ENCODE measurements at places on chromosomes 3 and 15. TPM values are rescaled to one million over a fixed set of nuclear protein-coding genes. Genes with fewer than 3 reads are reported as not detected.
A peak's percentile ranks its signal among the peaks of the same experiment; 100 is the strongest.

DNA sequence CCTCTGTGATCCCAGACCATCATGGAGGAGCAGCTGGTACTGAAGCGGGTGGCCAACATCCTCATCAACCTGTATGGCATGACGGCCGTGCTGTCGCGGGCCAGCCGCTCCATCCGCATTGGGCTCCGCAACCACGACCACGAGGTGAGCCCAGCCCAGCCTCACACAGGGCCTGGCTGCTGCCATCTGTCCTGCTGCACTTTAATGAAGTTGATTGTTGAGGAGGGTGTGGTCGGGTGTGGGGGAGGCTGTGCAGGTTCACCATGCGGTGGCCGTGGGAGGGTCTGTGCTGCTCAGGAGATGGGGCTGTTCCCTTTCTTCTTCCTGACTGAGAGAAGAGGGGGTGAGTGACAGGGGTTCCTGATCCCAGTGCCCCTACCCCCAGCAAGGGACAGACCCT is 30.6 kb downstream of the ACAD9 start:
- DNase-seq, result no peak

DNA sequence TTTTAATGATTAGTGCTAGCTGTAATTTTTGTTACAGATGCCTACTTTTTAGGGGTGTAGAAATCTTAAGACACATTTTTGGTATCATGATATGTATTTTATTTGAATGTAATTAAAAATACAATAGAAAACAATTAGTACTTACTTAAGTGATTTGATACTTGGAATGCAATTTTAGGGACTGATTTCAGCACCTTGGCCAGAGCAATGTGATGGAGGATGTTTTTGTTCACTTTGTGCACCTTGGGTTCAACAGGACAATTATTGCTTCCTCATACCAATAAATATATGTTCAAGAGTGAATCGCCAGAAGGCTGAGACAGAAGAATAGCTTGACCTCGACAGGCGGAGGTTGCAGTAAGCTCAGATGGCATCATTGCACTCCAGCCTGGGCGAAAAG is 22.3 kb downstream of the GMNC start:
- DNase-seq, result no peak

GRCh38 chr3:133138017-133138416 is 99.8 kb downstream of the TMEM108 start:
- no peak for DNase-seq

DNA sequence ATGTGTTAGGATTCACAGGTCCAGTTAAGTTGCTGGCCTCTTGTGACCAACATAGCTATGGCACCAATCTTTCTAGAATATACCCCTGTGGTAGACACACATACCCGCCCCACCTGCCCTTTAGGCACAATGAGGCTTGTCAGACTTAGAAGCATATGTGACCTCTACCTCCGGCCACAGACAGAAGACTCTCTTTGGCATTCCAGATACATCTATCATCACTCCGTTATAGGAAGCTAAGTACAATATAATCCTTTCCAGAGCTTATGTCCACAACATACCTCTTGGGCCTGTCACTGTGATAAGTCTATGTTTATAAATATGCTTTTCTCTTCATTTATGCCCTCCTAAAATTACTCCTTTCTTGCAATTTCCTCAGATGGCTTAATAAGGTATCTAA is 39.8 kb downstream of the CD47 start:
- peak; percentile 20 for DNase-seq

- DNase-seq, result no peak
These were observed 389.9 kb downstream of the SHQ1 start for GRCh38 chr3:72458375-72458774.

- DNase-seq, result no peak
These were observed 523 bp downstream of the VILL start for GRCh38 chr3:37991109-37991508.

DNA sequence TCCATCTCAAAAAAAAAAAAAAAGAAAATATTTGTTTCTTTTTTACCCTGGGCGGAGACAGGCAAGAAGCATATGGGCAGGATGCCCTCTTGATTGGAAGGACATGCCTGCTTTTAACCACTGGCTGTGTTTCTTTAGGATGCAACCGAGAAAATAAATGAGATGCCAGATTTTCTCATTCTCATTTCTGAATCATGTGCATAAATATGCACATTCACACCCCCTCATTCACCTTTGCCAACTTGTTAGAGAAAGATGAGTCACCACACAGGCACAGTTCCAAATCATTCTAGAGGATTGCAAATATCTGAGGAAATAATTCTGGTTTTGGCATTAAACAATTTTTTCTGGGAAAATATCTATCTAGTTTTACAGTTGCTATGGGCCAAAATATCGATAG is 3.3 kb downstream of the LIPH start:
- peak; percentile 88 for DNase-seq

GRCh38 chr15:29018995-29019976 is 133.5 kb downstream of the APBA2 start:
- DNase-seq, result no peak

DNA sequence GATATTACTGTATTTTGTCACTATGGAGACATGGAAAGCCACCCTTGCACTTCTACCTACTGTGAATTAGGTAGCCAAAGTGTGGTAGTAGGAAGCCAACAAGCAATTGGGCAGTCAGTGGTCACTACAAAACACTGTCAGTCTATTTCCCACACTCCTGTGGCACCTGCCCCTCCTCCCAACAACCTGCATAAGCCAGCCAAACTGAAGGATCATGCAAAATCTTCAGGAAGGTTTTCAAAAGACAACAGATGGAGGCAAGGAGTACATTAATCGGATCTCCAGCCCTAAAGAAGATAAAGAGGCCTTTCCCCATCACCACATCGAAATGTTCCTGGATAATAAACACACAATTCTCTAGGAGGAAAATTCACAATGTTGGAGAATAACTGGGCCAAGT is 11.9 kb downstream of the POMGNT2 start:
- no peak for DNase-seq

DNA sequence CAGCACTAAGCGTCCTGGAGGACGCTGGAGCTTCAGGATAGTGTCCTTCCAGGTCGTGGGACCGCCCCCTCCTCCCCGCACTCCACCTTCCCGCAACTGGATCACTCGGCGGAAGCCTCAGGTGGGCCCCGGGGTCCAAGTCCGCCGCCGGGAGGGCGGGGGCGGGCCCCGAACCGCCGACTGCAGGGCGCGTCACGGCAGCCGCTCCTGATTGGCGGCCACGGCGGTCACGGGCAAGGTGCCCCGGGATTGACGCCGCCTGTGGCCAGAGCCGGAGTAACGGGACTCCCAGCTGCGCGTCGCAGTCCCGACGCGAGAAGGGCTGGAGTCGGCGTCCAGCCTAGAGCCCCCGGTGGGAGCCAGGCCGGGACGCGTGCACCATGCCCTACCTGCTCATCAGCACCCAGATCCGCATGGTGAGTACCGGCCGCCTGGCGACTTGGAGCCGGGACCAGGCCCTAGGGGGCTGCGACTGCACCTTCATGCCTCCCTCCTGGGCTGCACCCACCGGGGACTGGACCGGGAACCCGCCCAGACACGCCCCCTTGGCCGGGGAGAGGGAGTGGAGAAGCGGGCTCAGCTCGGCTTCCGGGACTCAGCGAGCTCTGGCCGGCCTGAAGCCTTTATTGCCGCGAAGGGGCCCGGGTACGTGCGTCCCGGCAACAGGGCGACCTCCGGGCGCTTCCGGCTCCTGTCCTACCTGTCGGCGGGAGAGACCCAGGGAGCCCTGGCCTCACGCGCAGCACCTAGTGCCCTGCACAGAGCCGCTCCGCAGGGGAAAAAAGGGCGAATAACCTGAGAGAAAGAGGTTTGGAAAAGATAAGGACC is at the start of gene GCHFR:
Gene GCHFR (plus strand): TSS at position 268 of the 828 bp plus-strand sequence. CDS start 113 bp downstream, at position 381.
- DNase-seq, result no peak

GRCh38 chr15:58748040-58748851 is 1.3 kb downstream of the ADAM10 start:
- DNase-seq, result no peak

DNA sequence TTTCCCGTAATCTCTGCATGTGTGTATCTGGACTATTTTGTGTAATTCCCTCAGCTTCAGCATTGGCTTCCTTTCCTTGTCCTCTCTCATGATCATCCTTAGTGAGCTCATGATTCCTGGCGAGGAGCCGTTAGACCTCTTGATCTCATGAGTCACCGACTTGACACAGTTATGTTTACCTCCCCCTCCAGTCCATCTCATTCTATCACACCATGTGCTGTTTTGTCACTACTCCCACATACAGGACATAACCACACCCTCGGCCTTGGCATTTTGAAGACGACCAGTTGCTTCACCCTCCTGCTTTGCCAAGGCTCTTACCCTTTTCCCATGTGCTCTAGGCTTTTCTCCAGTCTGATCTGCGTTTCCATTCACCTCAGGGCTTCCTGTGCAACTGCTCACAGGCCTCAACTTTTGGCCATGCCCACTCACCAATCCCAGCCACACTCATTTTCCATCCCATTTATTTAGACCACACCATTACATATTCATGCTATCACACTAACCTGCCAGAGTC is 41.5 kb downstream of the CP start:
- peak; percentile 24 for DNase-seq

DNA sequence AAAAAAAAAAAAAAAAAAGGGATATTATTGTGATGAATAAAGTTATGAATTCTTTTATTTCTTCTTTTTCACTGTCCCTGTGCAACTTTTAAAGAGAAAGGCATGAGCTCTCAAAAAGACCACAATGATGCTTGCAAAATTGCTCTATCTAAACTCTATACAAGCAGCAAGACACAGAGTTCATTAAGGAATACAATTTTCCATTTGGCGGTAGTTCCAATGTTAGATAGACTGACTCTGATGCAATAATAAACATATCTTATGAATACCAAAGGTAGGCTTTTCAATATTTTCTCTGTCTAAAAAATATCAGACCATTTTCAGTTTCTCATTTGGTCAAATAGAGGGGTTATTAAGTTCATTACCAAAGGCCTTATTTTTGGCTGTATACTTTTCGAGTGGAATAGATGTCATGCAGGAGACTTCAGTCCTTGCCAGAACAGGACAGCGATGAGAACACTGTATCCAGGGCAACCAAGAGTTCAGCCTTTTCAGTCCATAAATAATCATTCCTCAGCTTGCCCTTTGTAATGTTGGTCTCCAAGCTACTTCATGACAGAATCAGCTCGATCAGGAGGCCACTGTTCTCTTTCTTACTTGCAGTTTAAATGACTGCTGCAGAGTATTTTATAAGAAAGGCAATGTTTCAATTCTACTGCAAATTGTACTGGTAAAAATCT is 162.9 kb upstream of the FAM3D start:
- DNase-seq, result no peak

- no peak for DNase-seq
These were observed 301.7 kb upstream of the MDFIC2 start for GRCh38 chr3:70614111-70614510.

DNA sequence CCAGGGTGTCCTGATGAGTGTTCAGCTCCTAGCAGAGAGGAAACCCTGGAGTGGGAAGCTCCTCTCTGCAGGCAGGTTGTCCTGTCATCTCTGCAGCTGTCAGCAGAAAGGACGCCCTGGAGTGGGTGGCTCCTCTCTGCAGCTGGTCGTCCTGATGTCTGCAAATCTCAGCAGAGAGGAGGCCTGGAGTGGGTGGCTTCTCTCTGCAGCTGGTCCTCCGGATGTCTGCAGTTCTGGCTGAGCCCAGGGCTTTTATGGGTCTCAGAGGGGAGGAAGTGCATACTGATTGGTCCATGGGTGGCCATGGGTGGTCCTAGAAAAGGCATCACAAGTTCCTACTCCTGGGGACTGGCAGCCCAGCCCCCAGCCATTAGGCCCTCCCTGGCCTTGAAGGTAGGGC is 102.6 kb upstream of the BNIP2 start:
- DNase-seq, result no peak

DNA sequence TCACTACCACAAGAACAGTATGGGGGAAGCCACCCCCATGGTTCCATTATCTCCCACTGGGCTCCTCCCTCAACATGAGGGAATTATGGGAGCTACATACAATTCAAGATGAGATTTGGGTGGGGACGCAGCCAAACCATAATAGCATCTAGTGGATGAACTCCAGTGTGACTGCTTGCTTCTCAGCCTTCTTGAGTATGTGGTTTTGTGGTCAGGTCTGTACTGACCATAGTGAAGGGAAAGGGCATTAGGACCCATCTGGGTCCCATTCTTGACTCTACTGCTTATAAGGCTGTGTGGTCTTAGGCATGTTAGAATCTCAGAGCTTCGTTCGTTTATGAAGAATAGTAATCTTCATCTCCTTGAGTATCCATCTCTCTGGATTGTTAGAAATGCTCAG is 81.4 kb downstream of the CGNL1 start:
- DNase-seq, result no peak

- no peak for DNase-seq
These were observed 35.2 kb upstream of the RFTN1 start for GRCh38 chr3:16548721-16549120.

- no peak for DNase-seq
These were observed 17.0 kb downstream of the RPSA start for GRCh38 chr3:39423436-39423970.

- DNase-seq, result no peak
These were observed 106.9 kb upstream of the THSD4 start for GRCh38 chr15:71008250-71008870.

DNA sequence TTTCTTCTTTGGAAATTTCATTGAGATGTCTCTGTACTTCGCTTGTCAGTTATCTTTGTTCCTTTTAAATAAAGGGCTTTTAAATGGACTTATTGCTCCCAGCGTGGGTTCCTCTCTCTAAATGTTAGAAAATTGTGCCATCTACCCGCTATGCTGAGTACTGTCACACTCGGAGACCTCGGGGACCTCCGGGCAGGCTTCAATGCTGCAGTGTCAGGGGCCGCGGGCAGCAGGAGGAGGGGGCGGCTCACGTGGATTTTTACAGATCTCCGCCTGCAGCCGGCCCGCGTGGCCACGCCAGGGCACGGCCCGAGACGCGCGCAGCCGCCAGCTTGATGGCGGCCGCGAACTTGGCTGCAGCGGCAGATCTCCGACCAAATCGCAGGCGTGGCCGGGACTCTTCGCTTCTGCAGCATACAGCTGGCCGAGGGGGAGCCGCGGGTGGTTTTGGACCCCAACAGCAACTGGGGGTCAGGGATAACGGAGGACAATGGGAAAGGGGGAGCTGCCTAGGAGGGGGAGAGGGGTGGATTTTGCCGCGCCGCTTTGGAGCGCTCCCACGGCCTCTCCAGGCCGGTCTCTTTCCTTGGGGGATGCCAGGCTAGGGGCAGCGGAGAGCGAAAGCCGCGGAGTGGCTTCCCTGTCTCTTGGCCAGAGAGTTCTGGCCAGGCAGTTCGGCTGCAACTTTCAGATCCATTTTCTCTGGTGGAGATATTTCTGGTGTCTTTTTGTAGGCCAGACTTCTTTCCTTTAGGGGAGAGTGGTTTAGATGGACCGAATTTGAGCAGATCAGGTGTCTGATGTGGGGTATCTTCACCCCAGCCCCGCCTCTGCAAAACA is 15.3 kb downstream of the NR2F2 start:
- peak; percentile 85 for DNase-seq

GRCh38 chr15:59622289-59622688 is 10.7 kb downstream of the GCNT3 start:
- peak; percentile 59 for DNase-seq

Gene ISL2
- 0.90 TPM for total RNA-seq

Gene INKA1
- total RNA-seq, result 13.6 TPM

Gene GOLGA6L7
- not detected for total RNA-seq

Gene CCDC13
- total RNA-seq, result 0.13 TPM

Gene KY
- total RNA-seq, result not detected

Gene FGF12
- total RNA-seq, result 1.0 TPM

Data from dermis microvascular lymphatic vessel endothelial cell (primary cell).